GM12878 (cell line): ENCODE measurements at places on chromosomes 4 and X.

GRCh38 chrX:133726211-133726630 is 259.2 kb downstream of the GPC3 start:
- DNase-seq: no peak

DNA sequence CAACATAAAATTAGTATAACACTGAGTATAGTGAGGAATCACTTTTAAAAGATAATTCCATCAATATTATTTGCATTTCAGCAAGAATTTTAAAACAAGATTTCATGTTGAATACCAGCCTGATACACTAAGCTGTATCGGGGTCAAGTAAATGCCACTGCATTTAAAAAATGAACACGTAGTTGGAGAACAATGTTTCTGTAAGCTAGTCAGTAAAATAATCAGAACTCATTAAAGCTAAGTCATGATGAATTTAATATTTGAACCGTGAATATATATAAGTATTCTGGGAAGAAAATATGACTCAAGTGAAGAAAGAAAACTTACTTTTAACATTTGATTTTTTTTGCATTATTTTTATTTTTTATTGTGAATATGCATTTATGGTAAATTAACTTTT is 611.0 kb upstream of the PABPC4L start:
- DNase-seq: no peak

- DNase-seq: no peak
Measured at GRCh38 chr4:94640151-94640550, 117.6 kb upstream of the BMPR1B start.

GRCh38 chr4:101415962-101416361 is 68.6 kb upstream of the PPP3CA start:
- DNase-seq: no peak

- no peak for DNase-seq
Measured at GRCh38 chrX:30835373-30835772, 53.7 kb downstream of the TAB3 start.
